ENCODE measurements at places on chromosomes 5 and 9. TPM values are rescaled to one million over a fixed set of nuclear protein-coding genes. Genes with fewer than 3 reads are reported as not detected.

Gene PDGFRB
- total RNA-seq, result 0.34 TPM

DNA sequence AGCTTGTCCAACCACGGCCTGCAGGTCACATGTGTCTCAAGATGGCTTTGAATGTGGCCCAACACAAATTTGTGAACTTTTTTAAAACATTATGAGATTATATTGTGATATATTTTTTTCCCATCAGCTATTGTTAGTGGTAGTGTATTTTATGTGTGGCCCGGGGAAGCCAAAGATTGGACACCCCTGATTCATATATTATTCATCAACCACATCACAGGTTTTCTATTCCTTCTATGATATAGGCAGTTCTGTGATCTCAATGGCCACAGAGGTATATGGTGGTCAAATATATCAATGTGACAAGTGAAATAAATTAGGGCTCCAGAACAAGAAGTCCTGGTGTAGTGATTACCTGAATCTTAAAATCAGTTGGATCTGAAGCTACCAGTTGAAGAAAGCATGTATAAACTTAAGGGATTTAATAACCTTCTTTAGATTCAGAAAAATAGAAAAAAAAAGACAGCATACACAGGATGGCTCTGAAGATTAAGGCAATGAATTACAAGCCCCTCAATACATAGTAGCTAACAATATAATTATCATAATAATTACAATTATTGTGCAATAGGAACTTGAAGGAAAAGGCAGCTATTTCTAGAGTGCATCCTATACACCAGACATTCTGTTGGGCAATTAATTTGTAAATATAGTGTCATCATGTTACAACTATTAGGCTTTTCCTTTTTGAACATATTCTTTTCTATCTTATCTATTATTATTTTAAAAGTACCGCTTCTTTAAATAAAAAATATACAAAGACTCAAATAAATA lies 530.4 kb upstream of the PTPRD start:
- DNase-seq, result no peak

GRCh38 chr5:176660530-176660859 lies 13.2 kb downstream of the TSPAN17 start:
- DNase-seq, result no peak

- no peak for DNase-seq
Measured at GRCh38 chr9:113476511-113476916, 13.0 kb downstream of the RGS3 start.

Gene UNC5A
- total RNA-seq, result 10.1 TPM

- no peak for DNase-seq
Measured at GRCh38 chr5:129077433-129078075, 17.0 kb upstream of the ISOC1 start.

Gene LMX1B
- total RNA-seq, result 11.3 TPM
